ENCODE measurements at places on chromosomes 12 and 14.
A peak's percentile ranks its signal among the peaks of the same experiment; 100 is the strongest.

DNA sequence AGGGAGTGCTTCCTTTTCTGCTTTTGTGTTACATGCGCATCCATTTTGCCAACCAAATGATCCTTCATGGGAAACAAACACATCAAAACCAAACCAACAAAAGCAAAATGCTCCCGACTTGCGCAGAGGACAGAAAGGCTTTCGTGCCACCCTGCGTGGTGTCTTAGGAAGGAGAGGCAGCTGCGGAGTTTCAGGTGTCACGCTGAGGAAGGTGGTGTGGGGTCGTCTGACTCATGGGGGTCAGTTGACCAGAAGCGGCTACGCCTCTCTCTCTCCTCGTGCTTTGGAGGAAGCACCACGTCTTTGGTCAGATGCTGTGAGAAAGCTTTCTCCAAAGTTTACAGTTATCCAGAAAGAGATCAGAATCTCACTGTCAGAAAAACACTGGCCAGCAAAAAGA, 7.9 kb downstream of the EMP1 start:
- no peak for DNase-seq

GRCh38 chr12:127496255-127496654, 770.7 kb upstream of the TMEM132C start:
- DNase-seq, result no peak

GRCh38 chr12:6828781-6829535, 751 bp downstream of the P3H3 start:
- DNase-seq, result peak; percentile 26

GRCh38 chr12:4450551-4451112, 5.0 kb upstream of the FGF6 start:
- DNase-seq, result no peak

DNA sequence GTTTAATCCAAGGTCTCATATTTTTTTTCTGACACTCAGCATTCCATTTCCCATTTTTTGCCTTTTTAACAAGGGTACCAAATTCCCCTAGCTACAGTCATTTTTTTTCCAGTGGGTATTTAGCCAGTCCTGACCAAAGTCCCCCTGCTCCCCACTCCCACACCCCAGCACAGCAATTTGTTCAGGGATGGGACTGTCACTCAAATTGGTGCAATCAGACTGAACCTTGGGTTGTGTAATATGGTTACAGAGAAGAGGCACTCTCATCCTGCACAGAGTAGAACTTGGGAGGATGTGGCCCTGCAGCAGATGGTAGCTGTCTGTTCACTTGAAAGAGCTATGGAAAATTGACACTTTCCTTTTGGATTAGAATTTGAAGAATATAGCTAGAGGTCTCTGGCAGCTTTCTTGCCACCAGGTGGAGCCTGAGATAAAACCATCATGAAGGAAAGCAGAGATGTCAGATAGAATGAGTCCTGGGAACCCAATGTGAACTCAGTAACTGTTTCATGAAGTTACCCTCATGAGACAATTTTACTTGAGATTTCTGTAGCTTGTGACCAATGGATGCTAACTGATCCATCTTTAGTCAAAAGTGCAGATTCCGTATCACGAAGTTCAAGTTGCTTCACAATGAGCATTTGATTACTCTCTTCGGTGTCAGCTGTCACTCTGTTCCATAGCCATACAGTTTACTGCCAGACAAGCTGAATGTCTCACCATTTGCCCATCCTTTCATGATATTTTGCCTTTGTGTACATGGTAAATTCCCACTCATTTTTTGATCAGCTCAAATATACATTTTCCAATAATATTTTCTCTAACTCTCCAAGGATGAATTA, 394.0 kb upstream of the SYT1 start:
- DNase-seq, result peak; percentile 37

- DNase-seq, result no peak
Measured at GRCh38 chr12:106750524-106750923, 24.0 kb upstream of the RIC8B start.

- DNase-seq, result no peak
Measured at GRCh38 chr14:101288436-101289229, 272.7 kb upstream of the DIO3 start.

- no peak for DNase-seq
Measured at GRCh38 chr12:52270541-52271070, 3.8 kb upstream of the KRT86 start.

DNA sequence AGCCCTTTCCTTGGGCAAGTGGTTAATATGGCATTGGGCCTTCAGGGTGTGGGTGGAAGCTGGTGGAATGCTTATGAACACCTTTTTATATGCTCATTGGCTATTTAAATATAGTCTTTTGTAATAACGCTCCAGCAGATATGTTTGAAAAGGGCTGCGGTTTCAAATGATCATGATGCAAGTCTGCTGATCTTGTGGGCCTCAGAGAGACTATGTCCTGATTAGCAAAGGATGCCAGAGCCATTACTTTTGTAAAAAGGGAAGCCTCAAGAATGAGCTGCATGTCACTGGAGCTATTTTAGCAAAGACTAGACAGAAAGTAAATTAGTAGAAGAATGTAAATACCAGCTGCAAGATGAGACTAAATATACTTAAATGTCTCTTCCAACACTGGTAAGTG, 200.5 kb downstream of the GXYLT1 start:
- no peak for DNase-seq

DNA sequence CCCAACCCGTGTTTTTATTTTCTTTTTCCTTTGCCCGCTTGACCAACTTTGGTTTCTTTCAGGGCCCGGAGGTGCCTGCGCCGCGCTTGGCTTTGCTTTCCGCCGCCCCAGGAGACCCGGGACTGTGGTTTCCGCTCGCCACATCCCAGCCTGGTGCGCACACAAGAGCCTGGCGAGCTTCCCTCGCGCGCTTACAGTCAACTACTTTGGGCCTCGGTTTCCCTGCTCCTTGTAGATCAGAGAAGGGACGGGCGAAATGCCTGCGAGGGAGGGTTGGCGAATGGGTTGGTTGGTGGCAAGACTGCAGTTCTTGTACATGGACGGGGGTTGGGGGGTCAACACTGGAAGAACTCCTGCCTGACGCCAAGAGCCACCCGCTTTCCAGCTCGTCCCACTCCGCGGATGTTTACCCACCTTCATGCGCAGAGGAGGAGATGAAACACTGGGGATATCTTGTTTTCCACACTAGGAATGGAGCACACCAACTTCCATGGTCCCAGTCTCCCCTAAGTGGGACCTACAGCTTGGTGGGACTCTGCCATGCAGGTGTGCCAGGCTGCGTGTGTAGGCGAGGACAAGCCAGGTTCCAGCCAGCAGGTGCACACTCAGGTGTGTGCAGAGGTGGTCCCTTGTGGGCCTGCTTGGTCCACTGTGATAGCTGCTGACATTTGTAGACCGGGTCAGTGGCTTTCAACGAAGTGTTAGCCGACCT, 16.6 kb upstream of the TBX3 start:
- DNase-seq, result no peak

DNA sequence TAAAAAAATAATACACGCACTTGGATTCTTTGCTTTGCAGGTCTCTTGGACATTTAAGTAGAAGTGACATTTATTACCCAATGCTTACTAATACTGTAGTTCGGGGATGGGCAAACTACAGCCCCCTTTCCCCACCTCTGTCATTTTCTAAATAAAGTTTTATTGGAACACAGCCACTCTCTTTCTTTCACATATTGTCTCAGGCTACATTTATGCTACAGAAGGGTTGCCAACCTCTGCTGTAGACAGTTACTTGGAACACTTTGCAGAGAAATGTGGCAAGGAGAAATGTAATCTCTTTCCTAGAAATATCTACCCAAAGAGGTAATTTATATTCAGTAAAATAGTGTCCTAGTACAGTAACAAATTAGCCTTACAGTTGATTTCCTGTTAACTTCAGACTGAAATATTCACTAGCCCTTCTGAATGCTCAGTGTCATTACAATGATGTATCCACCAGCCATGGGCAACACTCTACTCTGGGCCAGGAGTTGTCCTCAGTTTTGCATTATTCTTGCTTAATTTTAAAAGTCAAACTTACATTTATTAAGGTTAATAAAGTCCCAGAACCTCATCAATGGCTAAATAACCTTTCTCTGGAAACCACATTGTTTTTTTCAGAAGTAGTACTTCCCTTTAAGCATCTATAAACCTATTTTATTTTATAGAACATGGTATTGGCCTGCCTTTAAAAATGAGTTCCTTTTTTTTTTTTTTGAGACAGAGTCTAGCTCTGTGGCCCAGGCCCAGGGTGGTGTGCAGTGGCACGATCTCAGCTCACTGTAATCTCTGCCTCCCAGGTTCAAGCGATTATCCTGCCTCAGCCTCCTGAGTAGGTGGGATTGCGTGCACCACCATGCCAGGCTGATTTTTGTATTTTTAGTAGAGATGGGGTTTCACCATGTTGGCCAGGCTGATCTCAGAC, 269.6 kb upstream of the AMIGO2 start:
- DNase-seq, result no peak

- no peak for DNase-seq
Measured at GRCh38 chr14:47389535-47389934, 285.9 kb downstream of the MDGA2 start.

- DNase-seq, result peak; percentile 5
Measured at GRCh38 chr12:18998343-18999261, 130.9 kb upstream of the PLEKHA5 start.

DNA sequence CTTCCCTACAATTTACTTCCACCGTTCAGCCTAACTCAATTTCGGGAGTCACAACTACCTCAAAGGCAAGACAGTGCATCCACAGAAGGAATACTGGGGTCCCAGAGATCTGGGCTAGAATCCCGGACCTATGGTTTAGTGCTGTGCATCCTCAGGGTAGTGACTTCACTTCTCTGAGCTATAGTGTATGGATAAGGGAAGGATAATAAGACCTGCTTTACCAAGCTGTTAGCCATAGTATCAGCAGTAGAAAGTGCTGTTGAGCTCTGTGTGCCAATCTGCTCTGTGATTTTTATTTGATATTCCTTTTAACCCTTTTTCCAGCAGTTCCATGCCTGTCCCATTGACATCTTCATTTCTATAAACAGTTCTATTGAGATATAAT, 1044.3 kb downstream of the BCL11B start:
- no peak for DNase-seq

DNA sequence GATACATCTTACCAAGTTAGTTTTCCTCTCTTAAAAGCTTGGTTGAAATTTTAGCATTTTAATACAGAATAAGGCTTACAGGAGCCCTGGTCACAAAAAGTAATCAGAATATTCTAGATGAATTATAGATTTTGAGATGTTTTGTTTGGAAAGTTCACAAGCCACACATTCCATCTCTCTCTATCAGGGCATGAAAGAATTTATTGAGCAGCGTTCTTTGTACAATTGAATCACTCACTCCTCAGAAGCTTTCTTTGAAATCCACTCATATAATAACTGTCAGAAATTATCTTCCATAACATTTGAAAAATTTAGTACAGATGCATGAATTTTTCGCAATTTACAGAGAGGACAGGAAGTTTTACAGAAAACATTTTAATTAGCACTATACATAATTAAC, 938.6 kb upstream of the MDGA2 start:
- no peak for DNase-seq

DNA sequence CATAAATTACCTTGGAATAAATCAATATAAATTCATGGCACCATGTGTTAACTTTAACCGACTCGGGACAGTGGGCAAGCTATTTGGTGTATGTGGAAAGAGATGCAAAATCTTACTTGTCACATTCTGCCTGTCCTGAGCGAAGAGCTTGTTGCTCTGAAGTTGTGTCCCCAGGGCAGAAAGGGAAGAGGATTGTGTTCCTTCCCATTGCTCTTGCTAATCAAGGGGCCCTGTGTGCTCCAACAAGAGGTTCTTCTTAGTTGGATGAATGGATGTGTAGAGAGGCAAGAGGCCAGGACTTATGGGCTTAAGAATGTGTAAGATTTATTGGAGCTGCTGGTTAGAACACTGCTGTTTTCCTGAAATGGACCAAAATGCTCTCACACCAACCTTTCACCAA, 36.5 kb upstream of the FRS2 start:
- DNase-seq, result no peak

GRCh38 chr12:89752341-89752740, 43.7 kb upstream of the ATP2B1 start:
- no peak for DNase-seq

DNA sequence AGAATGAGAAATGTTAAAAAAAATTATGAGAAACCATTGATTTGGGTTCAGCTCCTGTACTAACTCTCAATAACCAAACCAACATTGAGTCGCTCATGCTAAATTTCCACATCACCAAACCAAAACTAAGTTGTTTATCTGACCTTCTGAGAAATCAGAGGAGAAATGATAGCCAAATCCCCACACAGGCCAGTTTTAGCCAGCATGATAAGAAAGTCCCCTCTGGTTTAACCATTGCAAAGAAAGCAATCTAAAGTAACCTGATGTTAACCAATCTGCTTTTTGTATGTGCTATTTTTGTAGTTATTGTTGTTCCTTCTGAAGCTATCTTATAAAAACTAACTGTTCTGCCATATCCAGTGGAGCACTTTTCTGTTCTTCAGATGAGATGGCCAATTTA, 599.7 kb downstream of the SLC16A7 start:
- no peak for DNase-seq

Measured in hematopoietic multipotent progenitor cell treated with erythropoietin and hydrocortisone succinate and interleukin-3 and kit ligand, for 6 days (in vitro differentiated cells).